ENCODE measurements at places on chromosomes 13 and 19. TPM values are rescaled to one million over a fixed set of nuclear protein-coding genes. Genes with fewer than 3 reads are reported as not detected.

Gene WIZ
- 106 TPM for total RNA-seq

Gene TSSK6
- total RNA-seq = 1.7 TPM

Gene C19orf53
- total RNA-seq = 68.3 TPM

Gene HOMER3
- 217 TPM for total RNA-seq

Gene ICAM5
- 3.6 TPM for total RNA-seq

Gene GPC5
- 10.2 TPM for total RNA-seq

Gene JAK3
- 1.3 TPM for total RNA-seq

Gene BST2
- 1.4 TPM for total RNA-seq

Gene CCDC70
- total RNA-seq = not detected

Gene ZNF540
- total RNA-seq = 2.7 TPM

Gene ZNF90
- total RNA-seq = 47.2 TPM

Gene TYROBP
- total RNA-seq = not detected

Gene CD209
- not detected for total RNA-seq

Gene CGB5
- total RNA-seq = not detected

Gene KLHL1
- total RNA-seq = not detected

Gene OR10H3
- not detected for total RNA-seq

Gene ZNF112
- total RNA-seq = 7.6 TPM

Gene JSRP1
- total RNA-seq = not detected

Gene KIR2DL1
- total RNA-seq = not detected

All from glutamatergic neuron (in vitro differentiated cells).